SW 1271 (cell line): ENCODE measurements at places on chromosomes 12 and 14.

DNA sequence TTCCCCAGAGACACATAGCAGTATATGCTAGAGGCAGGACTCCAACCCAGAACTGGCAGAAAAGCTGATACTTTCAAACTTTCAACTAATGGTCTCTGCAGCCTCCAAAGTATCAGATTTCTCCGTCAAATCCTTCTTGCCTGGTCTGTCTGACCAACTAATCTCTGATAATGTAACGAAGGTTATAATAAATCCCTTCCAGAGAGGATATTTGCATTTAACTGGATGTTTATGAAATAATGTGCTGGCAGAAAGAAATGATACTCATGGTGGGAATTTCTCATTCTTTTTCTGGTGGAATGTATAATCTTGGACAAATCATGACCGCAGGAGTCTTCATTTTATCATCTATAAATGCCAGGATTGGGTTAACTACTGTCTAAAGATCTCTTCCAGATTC is 860.3 kb downstream of the DIO2 start:
- no peak for DNase-seq

GRCh38 chr12:14723763-14724162 is 27.4 kb upstream of the GUCY2C start:
- peak; percentile 58 for DNase-seq

- DNase-seq = no peak
Observed at GRCh38 chr12:65016881-65017650, 104.0 kb downstream of the WIF1 start.

GRCh38 chr12:75260316-75260715 is 50.7 kb upstream of the KCNC2 start:
- DNase-seq = no peak

DNA sequence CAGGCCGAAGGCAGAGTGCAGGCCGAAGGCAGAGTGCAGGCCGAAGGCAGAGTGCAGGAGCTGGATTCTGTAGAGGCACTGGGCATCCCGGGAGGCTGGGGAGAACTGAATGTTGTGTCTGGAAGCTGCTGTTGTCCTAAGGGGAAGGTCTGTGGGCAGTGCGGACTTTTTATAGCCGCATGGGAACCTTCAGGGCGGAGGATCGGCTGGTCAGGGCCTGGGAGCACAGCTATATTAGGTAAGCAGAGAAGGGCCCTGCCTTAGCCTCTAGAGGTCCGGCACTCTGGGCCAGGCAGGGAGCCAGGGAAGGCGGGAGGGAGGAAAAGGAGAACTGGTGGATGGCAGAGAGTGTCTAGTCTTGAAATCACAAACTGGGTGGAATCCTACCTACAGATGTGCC is 14.2 kb downstream of the CABP1 start:
- no peak for DNase-seq
